ENCODE measurements at places on chromosomes 6 and 20.
A peak's percentile ranks its signal among the peaks of the same experiment; 100 is the strongest.

GRCh38 chr6:168589275-168589674, 148.3 kb downstream of the SMOC2 start:
- peak; percentile 38 for DNase-seq

DNA sequence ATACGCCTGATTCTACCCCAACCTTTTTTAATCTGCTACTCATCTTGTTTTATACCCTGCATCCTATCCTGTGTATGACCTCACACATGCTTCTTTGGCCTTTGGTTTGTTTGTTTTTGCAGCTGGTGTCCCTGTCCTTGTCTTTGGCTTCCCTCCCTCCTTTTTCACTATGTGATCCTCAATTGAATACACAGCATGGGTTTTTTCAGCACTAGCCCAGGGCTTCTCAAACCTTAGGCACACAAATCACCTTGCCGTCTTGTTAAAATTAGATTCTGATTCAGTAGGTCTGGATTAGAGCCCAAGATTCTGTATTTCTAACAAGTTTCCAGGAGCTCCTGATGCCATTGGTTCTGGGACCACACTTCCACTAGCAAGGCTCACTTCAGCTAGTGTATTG, 321.5 kb upstream of the MAN1A1 start:
- no peak for DNase-seq

DNA sequence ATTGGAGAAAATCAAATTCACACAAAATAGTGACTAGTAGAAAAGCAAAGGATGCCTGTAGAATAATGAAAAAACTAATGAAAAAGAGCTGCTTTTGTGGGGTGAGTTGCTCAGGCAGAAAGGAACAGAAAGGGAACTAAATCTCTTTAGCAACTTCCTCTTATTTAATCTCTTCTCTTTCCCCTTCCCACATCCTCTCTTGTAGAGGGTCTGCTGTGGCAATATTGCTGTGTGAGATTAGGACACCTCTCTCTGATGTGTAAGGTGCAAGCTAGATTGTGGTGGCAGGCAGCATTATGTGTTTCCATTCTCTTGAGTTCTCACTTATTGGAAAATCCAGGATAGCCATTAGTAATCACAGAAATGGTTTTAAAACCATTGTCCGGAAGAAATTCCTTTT, 49.7 kb downstream of the SYNE1 start:
- no peak for DNase-seq

DNA sequence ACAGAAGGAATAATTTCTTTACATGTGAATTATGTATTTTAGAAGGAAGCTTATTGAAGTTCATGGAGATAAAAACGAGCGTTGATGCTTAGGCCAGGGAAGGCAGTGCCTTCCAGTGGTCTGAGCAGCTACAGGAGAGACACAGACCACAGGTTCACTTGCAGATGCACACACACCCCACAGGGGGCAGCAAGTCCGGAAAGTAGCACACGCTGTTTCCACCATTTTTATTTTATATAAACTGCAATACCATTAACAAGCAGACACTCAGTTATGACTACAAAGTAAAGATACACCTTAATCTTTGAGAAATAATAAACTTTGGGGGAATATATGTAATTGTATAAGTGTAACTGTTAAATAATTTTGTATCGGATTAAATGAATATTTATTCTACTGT, 13.5 kb upstream of the DACT2 start:
- no peak for DNase-seq

GRCh38 chr6:4948781-4949450, 54.9 kb downstream of the RPP40 start:
- peak; percentile 21 for DNase-seq

- DNase-seq = no peak
Observed at GRCh38 chr20:56605261-56605996, 23.7 kb upstream of the TFAP2C start.

- DNase-seq = no peak
Observed at GRCh38 chr6:164097056-164097455, 682.5 kb downstream of the QKI start.

GRCh38 chr6:126531840-126532239, 191.9 kb downstream of the CENPW start:
- DNase-seq = no peak

GRCh38 chr6:84462698-84463097, 235.3 kb upstream of the CEP162 start:
- DNase-seq = no peak

GRCh38 chr20:39829661-39830060, 859.4 kb downstream of the MAFB start:
- DNase-seq = no peak

DNA sequence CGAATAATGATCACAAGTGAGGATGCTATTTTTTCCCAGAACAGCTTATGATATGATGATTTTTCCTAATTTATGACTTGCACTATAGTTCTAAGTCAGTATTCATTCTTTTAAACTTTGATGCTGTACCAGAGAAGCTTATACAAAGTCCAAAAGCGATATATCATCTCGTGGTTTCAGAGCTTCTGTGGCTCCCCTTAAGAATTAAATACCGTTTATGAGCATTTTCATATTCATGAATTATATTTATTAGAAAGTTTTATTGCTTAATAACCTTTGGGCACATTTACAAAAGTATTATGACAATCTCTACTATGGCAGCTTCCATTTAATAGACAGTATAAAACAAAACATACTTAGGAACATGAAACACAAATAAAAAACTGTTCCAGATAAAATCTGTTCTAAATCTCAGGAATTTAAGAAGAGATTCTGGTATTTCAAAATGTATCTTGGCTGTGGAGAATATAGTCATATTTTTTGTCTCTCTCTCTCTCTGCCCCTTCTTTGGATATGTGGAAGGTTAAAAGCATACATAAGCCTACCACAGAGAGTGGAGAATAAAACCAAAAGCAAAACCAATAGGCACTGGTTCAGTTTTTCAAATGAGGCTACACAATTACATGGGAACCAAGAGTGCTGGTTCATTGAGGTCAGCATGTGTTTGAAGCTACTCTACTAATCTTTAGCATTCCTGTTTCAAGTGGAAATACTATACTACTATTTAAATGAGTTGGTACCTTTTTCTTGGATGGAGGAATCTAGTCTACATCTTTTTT, 884.5 kb upstream of the GJE1 start:
- no peak for DNase-seq

DNA sequence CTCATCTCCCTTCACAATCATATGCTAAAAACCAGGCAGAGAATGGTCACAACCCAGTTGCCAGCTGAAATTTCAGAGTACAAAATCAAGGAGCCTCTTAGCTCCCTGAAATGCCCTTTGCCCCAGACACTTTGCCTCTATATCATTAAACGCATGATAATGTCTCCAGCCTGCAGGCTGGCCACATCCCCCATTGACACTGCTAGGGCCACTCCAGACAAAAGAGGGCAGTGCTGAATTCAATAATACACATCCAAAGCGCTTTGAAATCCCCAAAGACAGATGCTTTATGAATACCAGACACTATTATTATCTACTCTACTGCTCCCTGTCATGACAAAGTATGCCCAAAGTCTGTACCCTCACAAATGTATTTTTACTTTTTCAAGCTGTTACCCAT, 348.3 kb upstream of the POU3F2 start:
- DNase-seq = no peak

GRCh38 chr6:50818673-50819072, at the start of gene TFAP2B:
TSS of gene TFAP2B (plus strand) at chr6:50818871. CDS start at chr6:50818892, 21 bp downstream.
- no peak for DNase-seq

DNA sequence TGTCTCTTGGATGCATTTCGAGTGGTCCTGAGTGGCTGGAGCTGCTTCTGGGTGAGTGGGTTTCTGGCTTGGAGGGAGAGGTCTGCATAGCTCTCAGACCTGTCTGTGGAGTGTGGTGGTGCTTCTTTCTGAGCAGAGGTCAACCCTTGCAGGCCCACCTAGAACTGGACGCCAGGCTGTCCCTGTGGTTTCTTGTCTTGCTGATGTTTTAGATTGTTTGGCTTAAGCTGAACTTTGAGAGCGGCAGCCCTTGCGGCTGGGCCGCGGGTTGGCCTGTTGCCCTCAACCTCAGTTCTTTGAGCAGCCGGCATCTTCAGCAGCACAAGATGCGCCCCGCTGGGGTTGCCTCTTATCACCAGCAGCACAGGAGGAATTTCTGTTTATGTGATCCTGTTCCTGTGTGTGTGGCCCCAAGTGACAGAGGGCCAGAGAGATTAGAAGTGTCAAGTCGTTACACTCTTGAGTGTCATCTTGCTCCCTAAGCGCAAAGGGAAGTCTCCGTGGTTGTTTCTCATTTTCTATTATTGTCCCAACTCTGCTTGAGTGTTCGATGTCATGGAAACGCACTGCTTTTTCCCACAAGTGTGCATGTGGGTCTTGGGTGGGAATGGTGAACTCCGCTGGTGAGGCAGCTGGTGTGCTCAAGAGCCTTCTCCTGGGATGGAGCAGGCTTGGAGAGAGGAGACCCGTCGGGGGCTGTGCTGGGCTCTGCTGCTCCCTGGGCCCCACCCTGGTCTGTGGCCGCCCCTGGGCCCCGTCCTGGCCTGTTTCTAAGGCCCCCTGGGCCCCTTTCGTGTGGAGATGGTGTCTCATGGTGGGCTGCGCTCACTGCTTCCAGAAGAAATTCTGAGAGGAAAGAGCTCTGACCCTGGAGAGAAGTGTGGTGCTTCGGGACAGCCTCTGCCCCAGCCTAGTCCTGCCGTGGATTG, 20.1 kb upstream of the SLC22A1 start:
- DNase-seq = no peak

DNA sequence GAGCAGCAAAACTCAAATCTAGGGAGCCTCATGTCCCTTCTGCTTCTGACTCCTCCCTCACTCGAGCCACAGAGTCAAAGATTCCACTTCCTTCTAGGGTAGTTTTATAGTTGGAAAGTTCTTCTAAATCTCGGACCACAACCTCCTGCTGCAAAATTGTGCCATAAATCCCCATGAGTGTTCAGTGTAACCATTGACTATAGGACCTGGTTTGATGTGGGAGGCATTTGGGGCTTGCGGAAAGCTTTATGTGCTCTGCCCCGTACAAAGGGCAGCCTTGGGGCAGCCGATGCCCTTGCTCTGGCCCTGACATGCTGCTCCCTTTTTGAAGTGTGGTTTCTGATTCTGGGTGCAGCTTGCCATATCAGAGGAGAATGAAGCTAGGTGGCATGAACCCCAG, 43.6 kb upstream of the IER3 start:
- no peak for DNase-seq

DNA sequence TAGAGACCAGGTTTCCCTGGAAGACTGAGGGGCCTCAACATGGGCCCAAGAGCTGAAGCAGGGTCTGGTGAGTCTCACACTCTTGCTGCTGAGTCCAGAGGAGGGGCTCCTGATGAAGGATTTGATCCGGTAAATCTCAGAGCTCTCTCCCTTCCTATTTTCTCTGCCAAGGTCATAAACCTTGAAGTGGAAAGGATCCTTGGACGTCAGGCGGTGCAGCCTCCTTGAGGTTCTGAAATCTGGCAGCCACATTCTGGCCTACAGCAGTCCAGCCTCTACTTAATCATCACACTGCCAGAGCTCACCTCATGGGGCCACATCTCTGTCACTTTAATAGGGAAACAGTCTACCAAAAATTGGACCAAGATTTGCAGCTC, 24.0 kb downstream of the ACSS1 start:
- DNase-seq = no peak

GRCh38 chr20:63140514-63141433, 75.2 kb downstream of the YTHDF1 start:
- no peak for DNase-seq

GRCh38 chr20:59785669-59785959, 147.8 kb downstream of the SYCP2 start:
- DNase-seq = peak; percentile 68

GRCh38 chr20:50540620-50541605, 30.7 kb downstream of the PTPN1 start:
- no peak for DNase-seq

DNA sequence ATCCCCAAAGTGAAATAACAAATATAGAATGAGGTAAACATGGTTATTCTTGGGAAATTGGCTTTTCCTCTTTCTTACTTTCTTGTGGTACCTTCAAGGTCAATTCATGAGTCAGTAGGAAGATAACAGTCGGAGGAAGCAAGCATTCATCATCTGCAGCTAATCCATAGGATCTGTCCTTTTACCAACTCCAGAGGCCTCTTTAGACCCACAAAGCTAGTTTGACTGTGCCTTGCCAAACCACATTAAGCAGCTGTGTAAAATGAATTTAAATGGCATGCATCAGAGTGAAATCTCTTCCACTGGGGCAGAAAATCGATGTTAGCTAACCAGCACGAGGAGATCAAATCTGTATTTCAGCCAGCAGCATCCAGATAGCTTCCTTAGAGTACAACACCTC, 171.3 kb downstream of the TMEM242 start:
- no peak for DNase-seq

DNA sequence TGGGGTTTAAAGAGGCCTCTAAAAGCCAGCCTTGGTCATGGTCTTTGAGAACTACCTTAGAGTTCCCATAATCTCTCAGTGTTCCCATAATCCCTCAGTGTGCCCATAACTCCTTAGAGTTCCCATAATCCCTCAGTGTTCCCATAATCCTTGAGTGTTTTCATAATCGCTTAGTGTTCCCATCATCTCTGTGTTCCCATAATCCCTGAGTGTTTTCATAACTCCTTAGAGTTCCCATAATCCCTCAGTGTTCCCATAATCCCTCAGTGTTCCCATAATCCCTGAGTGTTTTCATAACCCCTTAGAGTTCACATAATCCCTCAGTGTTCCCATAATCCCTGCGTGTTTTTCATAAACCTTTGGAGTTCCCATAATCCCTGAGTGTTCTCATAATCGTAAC, 199.2 kb downstream of the QKI start:
- no peak for DNase-seq

- no peak for DNase-seq
Observed at GRCh38 chr6:123017104-123017682, 21.2 kb downstream of the CLVS2 start.

DNA sequence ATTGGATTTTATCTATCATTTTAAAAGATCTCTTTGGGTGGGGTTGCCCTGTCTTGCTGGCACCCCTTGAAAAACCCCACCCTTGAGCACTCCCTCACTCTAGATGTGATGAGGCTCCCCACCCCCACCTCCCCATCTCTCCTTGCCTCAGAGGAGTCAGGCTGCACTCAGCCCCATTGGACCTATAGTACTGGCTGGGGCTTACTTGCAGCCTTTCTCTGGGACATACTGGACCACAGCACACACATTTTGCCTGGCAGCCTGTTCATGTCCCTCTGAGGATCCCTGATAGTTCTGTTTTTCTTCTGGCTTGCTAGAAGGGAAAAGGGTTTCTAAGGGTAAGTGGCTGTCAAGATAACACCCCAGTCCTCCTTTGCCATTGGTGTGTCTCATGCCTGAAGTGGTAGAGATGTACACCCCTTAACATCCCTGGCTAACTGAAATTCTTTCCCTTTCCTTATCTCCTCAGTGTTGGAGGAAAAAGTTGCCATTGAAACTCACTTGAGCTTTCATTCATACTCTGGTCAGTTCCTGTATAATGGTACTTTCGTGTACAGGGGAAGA, 553.4 kb upstream of the CITED2 start:
- DNase-seq = no peak

DNA sequence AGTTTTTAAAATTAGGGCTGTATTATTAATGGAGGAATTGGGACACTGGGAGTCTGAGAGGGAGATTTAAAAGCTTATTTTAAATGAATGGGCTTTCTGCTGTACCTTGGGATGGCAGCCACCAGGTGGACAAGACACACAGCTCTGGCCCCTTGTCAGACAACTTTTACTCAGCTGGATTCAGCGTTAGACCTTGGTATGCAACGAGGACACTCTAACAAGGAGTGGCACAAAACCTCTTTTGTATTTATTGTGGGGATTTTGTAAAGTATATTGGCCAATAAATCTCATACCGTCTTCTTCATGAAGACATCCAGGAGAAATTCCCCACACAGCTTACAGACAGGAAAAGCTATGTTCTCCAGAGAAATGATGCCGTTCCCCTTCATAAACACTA, 105.7 kb downstream of the LCA5 start:
- no peak for DNase-seq

All from coronary artery (tissue), 2 donors.